NCI-H748 treated with DMSO at 0.1 percent for 48 hours (cell line): ENCODE measurements at places on chromosomes 12 and 14.

DNA sequence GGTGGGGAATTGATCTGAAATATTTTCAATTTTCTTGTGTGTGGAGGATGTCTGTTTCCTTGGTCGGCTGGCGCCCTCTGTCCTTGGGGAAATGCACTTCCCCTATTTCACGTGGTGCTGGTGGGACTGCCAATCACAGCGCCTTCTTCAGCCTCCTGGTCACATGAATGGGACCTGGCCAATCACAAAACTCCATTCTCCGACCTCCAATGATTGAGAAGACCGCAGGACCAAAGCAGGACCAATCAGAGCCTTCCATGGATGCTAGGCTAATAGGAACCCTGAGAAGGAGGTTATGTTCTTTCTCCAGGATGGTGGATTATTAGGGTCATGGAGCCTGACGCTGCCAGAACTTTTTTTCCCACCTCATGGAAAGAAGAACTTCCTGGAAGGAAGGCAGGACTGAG, 188.7 kb downstream of the TTC8 start:
- DNase-seq, result no peak

DNA sequence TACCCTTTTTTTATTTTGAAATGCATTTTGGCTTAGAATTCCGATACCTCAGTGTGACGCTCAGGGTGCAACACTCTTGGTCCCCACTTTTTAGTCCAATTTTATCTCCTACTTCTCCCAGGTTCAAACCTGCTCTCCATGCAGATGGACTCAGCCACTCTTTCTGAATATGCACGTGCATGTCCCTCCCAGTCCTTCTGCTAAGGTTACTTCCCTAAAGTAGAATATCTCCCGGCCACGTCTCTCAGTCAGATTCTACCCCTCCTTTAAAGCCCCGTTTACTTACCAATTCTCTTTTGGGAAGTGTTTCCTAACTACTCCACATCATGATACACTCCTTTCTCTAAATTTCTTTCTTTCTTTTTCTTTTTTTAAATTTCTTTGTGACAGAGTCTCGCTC, 15.5 kb upstream of the PARP11 start:
- DNase-seq, result no peak

DNA sequence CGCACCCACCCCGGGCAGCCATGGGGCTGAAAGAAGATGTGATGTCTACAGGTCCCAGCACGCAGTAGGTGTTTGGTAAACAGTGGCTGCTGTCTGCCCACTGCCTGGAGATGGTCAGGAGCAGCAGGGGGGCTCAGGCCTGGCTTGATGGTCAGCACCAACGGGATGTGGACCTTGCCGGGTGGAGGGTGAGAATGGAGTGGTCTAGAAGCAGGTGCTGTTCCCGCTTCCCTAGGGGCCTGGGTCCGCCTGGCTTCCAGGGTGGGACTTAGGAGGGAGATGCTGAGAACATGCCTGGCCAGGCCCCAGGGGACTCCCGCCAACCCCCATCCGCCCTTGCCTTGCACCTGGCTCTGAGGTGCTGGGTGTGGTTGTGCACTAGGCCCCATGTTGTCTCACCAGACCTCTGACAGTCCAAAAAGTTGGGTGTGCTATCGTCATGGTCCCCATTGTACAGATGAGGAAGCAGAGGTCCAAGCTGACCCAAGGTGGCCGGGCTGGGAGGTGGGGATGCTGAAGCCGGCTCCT, 12.9 kb downstream of the FAM222A start:
- DNase-seq, result no peak

DNA sequence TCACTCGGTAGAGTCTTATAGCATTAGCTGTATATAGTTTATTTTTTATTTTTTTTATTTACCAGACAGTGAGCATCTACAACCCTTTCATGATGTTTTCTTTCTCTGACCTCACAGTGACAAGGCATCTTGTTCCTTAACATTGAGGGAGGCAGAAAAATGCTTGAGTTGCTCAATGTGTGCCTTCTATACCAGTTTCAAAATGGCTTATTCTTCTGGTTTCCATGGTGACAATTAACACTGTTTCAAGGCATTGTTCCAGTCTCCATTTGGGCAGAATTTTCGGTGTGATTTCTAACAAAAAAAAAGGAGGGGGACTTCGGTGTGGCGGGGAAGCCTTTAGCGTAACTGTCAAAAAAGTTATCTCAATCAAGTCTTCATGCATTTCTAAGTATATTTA, 209.7 kb upstream of the NPAS3 start:
- peak; percentile 51 for DNase-seq

GRCh38 chr14:106578481-106578880, 1052.1 kb downstream of the TMEM121 start:
- no peak for DNase-seq
